ENCODE measurements at places on chromosomes 5 and 9.

GRCh38 chr5:51201024-51201423 is 182.2 kb upstream of the ISL1 start:
- peak; percentile 98 for DNase-seq

DNA sequence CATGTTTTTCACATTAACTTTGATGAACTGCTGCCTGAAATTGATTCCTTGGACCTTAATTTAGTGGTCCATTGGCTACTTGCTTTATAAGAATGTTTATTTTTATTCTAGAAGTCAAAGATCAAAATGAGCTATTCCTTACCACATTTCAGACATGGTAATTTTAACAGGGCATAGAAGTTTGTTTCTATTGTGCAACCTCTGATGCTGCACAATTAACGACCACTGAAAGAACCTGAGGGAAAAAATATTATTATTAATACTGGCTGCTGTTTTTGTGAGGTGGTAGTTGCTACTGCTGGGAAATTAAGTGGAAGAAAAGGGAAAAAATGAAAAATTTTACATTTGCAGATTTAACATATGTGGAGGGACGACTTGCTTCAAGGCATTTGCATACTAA is 37.9 kb upstream of the RAB3C start:
- no peak for DNase-seq

GRCh38 chr5:168104350-168104749 is 187.1 kb upstream of the WWC1 start:
- DNase-seq = peak; percentile 54

- DNase-seq = no peak
Observed at GRCh38 chr9:135297456-135298075, 182.0 kb upstream of the PPP1R26 start.

DNA sequence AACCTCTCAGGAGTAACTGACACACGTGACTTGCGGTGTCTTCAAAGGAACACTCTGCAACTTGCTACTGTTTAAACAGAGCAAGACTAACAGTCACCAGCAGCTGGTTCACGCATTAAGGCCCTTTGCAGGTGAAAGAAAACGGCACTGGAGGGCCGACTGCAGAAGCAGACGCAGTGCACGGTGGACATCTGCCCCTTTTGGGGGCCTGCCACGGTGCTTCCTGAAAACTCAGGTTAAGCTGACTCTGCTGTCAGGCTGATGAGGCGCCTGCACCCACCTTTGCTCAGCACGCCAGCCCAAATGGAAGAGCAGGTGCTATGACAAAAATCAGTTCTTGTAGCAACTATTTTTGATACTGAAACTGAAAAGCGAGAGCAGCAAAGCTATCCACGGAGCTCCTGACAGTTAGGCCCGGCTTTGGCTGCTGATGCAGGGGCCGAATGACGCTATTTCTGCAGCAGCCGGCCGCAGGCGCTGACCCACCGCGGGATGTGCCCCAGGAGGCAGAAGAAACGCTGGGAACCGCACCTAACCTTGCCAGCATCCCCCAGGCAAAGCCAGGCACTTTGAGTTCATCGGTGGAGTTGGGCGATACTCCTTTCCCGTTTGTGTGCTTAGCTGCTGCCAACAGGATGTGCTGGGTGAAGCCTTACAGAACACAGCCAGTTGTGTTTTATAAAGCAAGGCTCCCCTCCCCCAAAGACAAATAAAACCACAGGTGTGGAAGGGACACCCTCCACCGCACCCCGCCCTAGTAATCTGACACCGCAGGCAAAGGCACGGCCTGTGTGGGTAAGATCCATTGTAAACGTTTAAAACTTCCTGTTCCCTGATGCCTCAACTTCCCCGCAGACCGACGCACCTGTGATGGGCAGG is 21.1 kb upstream of the TERT start:
- DNase-seq = no peak

- no peak for DNase-seq
Observed at GRCh38 chr9:114549697-114550330, 37.8 kb upstream of the ATP6V1G1 start.

DNA sequence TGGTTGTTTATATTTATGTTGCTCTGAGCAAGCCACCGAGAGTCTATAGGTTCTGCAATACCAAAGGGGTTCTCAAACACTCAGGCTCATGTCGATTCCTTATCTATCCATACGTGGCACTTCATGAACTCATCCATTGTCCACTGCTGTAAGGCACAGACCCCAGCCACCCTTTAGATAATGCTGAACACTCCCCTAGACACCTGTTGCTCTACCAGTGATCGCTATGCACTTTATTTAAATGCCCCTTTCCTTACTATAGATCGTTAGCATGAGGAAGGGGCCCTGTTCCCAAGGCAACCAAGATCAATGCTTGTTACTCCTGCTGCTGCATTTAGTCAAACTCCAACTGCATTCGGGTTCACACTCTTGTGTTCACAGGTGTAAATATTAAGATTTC is 171.9 kb downstream of the PAM start:
- no peak for DNase-seq

GRCh38 chr5:68884883-68885282 is 208.9 kb upstream of the SLC30A5 start:
- DNase-seq = no peak

- no peak for DNase-seq
Observed at GRCh38 chr9:107819772-107820565, 330.4 kb upstream of the KLF4 start.

- no peak for DNase-seq
Observed at GRCh38 chr5:124061663-124062062, 549.7 kb downstream of the CSNK1G3 start.

DNA sequence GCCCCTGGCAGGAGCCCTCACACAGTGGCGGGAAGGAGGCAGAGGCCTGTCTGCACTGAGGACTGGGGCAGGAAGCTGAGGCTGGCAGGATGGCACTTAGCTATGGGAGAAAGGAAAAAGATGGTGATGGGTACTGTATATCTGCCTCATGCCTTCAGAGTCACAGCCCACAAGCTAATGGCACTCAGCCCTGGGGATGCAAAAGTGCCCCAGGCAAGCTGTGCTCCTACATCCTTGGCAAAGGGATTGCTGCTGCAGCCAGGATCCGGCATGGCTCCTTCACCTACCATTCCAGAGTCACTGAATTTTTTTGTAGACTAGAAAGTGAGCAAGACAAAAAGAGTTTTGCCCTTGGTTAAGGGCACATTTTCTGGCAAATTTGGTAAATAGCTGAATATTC is 8.7 kb downstream of the ACSL6 start:
- peak; percentile 46 for DNase-seq

DNA sequence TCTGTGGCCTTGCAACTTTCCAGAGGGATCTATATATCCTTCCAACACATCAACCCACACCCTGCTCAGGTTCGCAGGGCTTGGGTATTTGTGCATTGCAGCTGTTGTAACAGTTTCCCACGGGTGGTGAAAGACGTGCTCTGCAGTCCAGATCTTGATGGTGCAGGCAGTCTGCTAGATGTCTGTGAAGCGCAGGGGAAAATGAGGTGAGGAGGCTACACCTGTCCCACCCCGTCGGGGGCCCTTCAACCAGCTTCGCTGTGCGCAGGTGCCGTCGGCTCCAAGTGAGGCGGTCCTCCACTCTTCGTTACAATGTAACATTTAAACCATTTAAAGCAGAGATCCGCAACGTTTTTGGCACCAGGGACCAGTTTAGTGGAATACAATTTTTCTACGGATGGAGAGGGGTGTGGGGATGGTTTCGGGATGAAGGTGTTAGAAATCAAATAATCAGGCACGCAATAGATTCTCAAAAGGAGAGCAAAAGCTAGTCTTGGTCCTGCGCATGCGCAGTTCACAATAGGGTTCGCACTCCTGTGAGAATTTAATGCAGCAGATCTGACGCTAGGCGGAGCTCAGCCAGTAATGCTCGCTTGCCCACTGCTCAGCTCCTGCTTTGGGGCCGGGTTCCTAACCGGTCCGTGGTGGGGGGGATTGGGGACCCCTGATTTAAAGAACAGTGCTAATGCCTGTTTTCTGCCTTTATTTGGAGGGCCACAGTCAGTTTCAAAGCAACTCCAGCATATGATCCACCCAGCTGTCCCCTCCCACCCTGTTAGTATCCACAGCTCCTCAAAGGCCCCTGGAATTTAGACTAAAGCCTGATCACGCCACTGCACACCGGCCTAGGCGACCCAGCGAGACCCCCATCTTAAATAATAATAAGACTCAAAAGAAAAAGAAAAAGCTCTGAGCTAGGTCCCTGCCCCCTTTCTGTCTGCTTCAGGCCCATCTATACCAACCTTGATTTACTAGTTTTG is 97.1 kb upstream of the SELENOP start:
- peak; percentile 82 for DNase-seq

DNA sequence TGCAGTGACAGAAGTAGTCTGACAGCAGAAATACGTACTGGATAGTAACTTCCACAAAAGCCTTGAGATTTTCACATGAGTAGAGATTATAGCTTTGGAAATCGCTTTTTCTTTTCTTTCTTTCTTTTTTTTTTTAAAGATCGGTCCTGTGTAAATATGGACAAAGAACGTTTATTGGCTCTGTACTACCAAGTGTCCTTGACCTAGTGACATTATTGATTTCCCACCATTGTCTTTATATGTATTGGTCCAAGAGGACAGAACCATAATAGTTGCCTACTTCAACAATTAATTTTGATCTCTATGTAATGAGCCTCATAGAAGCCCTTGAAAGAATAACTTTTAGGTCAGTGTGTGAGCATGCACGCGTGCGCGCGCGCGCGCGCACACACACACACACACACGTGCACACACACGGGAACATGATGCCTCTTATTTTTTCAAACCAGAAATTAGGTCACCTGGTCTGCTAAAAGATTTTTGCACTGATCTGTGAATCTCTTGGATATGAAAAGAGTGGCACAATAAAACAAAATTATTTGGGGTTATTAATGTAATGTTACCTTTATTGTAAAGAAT is 516.8 kb downstream of the PSAT1 start:
- no peak for DNase-seq

- DNase-seq = no peak
Observed at GRCh38 chr5:169265888-169266287, 35.1 kb downstream of the SLIT3 start.

DNA sequence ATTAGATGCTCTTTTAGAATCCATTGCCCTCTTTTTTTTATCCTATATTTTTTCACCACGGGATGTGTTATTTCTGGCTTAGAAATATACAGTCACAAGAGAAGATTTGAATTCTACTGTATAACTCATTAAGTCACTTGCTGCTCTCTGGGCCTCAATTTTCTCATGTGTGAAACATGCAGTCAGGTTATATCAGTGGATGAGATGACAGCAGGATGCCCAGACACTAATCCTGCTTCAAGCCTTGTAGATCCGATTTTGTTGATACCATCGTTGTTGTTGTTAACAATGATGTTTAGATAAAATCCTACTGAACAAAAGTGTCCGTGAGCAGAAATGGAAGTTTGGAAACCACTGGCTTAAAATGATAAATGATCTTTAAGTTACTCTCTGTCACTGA is 421.9 kb upstream of the DMAC1 start:
- no peak for DNase-seq

- peak; percentile 8 for DNase-seq
Observed at GRCh38 chr5:139543423-139543991, 17.6 kb upstream of the UBE2D2 start.

- DNase-seq = no peak
Observed at GRCh38 chr9:948497-948896, 28.0 kb upstream of the DMRT3 start.

- no peak for DNase-seq
Observed at GRCh38 chr5:74413403-74414048, 227.0 kb downstream of the ENC1 start.

- no peak for DNase-seq
Observed at GRCh38 chr9:1125741-1126140, 75.6 kb downstream of the DMRT2 start.
